Right atrium auricular region (tissue), 2 donors: ENCODE measurements at places on chromosomes 12 and 14. TPM values are rescaled to one million over a fixed set of nuclear protein-coding genes. Genes with fewer than 3 reads are reported as not detected.
A peak's percentile ranks its signal among the peaks of the same experiment; 100 is the strongest.

- H3K27me3 ChIP-seq = no peaks in the 10 kb centered on the region
- H3K4me1 ChIP-seq = peaks cover 28% of the 10 kb centered on the region
- peak overlapping the region; percentile 82 for H3K4me3 ChIP-seq
- peak overlapping the region; percentile 77 for H3K27ac ChIP-seq
Observed at GRCh38 chr12:42590330-42590934, 886 bp upstream of the PRICKLE1 start.

- H3K4me1 ChIP-seq = peaks cover 10% of the 10 kb centered on the region
- DNase-seq = no peak
- peak within 1 kb of the TSS; percentile 73 for H3K27ac ChIP-seq
- no peaks in the 10 kb centered on the region for H3K27me3 ChIP-seq
- peak within 1 kb of the TSS; percentile 73 for H3K4me3 ChIP-seq
- no peaks in the 10 kb centered on the region for H3K36me3 ChIP-seq
Observed at GRCh38 chr12:22334410-22335100, at the start of gene ST8SIA1. ST8SIA1 (minus strand) TSS chr12:22334707; CDS start chr12:22334232, 475 bp downstream.

DNA sequence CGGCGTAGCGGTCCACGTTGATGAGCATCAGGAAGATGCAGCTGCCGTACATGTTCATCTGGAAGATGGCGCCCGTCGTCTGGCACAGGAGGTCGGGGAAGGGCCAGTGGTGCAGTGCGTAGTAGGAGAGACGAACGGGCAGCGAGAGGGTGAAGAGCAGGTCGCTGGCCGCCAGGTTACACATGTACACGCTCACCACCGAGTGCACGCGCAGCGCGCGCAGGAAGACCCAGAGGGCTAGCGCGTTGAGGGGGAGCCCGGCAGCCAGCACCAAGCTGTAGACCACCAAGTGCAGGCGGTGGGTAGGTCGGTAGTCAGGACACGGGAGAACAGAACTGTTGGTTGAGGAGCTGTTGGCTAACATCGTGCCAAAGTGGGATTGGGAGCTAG lies 13.7 kb upstream of the CHD4 start:
- H3K27ac ChIP-seq = no peak overlapping the region
- H3K27me3 ChIP-seq = no peaks in the 10 kb centered on the region
- H3K4me3 ChIP-seq = no peak overlapping the region
- peaks cover 9% of the 10 kb centered on the region for H3K4me1 ChIP-seq

DNA sequence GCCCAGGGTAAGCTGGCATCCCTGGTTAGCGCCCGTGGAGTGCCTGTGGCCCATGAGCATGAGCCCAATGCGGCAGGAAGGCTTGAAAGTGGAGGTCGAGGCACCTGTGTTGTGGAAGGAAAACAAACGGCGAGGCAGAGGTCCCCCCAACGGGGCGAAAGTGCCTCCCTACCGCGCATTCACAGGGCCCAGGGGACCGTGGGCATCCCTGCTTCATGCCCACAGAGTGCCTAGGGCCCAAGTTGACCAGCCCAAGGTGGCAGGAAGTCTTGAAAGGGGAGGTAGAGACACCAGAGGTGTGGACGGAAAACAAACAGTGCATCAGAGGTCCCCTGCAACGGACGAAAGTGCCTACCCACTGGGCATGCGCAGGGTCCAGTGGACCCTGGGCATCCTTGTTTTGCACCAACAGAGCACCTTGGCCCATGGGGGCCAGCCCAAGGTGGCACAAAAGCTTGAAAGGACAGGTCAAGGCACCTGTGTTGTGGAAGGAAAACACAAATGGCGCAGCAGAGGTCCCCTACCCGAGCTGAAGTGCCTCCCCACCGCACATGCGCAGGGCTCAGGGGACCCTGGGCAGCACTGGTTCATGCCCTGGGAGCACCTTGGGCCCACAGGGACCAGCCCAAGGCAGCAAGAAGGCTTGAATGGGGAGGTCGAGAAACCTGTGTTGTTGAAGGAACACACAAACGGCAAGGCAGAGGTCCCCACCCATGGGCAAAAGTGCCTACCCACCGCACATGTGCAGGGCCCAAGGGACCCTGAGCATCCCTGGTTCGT lies 377.5 kb downstream of the ALG10 start:
- H3K27ac ChIP-seq = no peak overlapping the region
- no peak overlapping the region for H3K4me3 ChIP-seq
- no peaks in the 10 kb centered on the region for H3K27me3 ChIP-seq
- peak; percentile 34 for DNase-seq
- no peaks in the 10 kb centered on the region for H3K36me3 ChIP-seq
- H3K4me1 ChIP-seq = no peaks in the 10 kb centered on the region

DNA sequence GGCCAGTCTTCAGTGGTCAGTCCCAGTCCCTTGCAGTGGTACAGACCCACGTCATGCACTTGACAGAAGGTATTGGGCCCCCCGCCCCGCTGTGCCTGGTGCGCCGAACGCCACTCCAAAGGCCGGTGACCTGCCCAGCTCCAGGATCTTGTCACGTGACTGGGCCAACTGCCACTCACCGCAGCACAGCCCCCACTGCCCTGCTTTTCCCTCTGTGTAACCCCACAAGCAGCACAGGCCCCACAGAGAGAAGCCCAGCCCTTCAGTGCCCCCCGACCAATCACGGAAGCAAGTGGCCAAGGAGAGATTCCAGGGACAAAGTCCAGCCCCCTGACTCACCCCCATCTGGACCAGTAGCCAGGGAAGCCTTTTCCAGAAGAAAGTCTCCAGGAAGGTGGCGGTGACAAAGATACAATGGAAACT lies 498 bp downstream of the GPR132 start:
- no peaks in the 10 kb centered on the region for H3K36me3 ChIP-seq
- no peak for DNase-seq
- peak overlapping the region; percentile 56 for H3K27ac ChIP-seq
- H3K4me3 ChIP-seq = peak overlapping the region; percentile 22
- H3K4me1 ChIP-seq = peaks cover 49% of the 10 kb centered on the region

- no peak overlapping the region for H3K27ac ChIP-seq
- no peak for DNase-seq
- H3K4me3 ChIP-seq = no peak overlapping the region
- H3K4me1 ChIP-seq = no peaks in the 10 kb centered on the region
Observed at GRCh38 chr12:53978477-53979356, 4.0 kb upstream of the HOTAIR start.

DNA sequence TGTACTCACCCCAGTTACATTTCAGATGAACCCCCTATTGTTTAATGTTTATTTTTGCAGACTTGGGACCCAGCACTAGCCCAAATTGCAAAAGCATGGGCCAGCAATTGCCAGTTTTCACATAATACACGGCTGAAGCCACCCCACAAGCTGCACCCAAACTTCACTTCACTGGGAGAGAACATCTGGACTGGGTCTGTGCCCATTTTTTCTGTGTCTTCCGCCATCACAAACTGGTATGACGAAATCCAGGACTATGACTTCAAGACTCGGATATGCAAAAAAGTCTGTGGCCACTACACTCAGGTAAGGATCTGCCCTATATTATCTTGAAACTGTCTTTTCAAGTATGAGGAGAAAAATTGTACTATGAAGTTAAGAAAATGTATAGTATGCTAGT lies 1.2 kb downstream of the GLIPR1 start:
- H3K4me1 ChIP-seq = no peaks in the 10 kb centered on the region
- peak overlapping the region; percentile 60 for H3K27ac ChIP-seq
- DNase-seq = no peak

CLEC2A gene
- not detected for total RNA-seq

KCNC2 gene
- not detected for total RNA-seq
